ENCODE measurements at places on chromosomes 4 and X.

- DNase-seq = no peak
These were observed 27.0 kb upstream of the RAB28 start for GRCh38 chr4:13511101-13511500.

DNA sequence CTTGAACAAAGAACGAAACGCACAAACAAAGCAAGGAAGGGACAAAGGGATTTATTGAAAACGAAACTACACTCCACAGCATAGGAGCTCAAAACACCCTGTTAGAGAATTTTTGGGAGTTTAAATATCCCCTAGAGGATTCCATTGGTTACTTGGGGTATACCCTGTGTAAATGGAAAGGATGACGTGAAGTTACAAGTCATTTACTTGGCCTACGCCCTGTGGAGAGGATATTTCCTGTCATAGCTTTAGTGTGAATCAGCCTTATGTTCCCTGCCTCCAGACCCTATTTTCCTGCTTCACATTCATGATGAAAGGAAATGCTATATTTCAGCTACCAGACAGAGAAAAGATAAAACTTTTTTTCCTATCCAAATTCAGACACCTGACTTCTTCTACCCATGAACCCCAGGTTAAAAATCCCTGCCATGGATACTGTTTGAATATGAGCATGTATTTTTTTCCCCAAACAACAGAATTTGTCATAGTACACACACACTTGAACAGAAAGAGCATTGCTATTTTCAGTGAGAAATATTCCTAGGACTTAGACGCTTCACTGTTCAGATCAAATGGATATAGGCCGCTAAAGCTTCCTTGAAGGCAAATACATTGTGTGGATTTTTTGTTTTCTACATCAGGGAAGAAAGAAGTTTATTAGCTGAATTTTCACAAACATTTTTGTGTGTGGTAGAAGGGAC is 20.4 kb downstream of the PIN4 start:
- no peak for DNase-seq

DNA sequence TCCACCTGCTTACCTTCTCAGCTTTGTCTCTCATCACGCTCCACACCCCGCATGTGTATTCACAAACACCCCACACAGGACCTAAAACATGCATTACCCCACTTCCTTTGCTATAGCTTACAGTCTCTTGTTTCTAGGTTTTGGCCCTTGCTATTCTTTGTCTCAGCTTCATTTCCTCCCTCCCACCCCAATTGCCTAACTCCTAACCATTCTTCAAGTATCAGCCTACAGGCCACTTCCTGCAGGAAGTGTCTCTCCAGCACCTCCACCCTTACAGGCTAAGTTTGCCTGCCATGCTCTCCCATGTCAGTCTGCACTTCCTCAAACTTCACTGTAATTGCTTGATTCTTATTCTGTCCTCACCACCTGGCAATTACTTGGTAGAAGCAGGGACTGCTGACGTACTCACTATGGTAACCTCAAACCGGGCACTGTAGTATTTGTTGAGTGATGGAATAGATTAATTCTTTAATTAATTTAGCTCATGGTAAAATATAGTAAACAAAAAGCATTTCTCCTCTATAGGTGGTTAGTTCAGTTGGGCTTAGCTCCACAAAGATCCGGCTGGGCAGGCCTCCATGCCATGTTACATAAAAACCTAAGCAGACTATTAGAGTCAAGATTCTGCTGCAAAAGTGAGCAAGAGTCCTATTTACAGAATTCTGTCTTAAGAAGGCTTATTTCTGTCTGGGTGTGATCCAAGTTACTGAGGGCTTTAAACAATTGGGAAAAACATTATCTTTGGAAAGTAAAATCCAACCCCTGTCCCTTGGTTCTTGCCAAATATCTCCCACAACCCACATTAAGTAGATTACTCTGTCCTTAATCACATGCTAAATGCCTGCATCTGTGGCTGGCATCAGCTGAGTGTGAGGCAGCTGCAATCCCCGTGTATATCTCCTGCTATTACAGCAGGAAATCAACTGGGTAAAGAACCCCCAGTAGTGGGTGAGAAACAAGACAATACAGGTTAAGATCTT is 124.7 kb upstream of the CPEB2 start:
- no peak for DNase-seq

DNA sequence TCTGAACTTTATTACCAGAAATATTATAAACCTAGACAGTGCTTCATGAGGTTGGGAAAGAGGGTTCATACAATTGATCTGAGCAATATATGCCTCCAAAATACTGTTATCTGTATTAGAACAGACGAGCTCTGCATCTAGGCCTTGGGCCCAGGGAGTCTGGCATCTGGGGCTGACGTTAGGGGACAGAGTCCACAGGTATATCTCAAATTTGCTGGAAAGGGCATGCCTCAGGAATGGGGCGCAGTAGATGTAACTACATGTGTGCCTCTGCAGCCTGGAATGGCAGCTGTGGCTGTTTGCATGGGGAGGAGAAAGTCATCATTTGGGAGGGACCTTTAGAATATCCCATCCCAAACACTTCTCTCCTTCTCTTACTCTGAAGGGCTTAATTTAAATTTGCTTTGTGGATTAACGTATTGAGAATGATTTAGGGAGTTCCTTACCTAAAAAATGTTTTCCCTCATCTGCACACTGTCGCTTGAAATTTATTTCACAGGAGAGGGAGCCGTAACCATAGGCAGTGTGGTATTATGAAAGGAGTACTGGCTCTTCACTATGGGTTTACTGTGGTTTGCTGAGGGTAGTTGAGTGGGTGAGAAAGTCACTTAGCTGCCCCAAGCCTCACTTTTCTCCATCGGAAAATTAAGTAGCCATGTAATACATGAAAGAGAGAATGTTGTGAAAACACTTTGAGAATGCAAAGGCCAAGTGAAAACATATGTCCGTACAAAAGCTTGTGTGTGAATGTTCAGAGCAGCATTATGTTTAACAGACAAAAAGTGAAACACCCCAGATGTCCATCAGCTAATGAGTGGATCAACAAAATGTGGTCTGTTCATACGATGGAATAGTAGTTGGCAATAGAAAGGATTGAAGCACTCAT is 5.9 kb downstream of the ADD1 start:
- DNase-seq = no peak

GRCh38 chrX:100829730-100830129 is 9.5 kb downstream of the CSTF2 start:
- no peak for DNase-seq

DNA sequence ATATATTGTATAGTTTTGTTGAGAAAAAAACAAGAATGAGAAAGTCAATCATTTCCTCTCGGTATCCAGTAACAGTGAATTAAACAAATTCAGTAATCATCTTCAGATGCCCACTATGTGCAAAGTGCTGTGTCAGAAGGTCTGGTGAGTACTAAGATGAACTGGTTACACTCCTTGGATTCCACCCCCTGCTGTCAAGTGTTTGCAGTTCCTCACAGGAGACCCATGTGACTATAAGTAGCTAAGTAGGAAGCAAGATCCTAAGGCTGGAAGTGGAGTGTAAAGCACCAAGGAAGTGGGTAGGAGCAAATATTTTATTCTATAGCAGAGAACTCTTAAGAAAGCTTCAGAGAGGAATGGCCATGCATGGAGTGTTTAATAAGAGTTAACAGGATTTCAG is 73.6 kb downstream of the SNX25 start:
- no peak for DNase-seq

GRCh38 chr4:100317032-100317864 is 127.0 kb upstream of the DDIT4L start:
- DNase-seq = no peak

- DNase-seq = no peak
These were observed 10.0 kb downstream of the ELMOD2 start for GRCh38 chr4:140533951-140534480.

DNA sequence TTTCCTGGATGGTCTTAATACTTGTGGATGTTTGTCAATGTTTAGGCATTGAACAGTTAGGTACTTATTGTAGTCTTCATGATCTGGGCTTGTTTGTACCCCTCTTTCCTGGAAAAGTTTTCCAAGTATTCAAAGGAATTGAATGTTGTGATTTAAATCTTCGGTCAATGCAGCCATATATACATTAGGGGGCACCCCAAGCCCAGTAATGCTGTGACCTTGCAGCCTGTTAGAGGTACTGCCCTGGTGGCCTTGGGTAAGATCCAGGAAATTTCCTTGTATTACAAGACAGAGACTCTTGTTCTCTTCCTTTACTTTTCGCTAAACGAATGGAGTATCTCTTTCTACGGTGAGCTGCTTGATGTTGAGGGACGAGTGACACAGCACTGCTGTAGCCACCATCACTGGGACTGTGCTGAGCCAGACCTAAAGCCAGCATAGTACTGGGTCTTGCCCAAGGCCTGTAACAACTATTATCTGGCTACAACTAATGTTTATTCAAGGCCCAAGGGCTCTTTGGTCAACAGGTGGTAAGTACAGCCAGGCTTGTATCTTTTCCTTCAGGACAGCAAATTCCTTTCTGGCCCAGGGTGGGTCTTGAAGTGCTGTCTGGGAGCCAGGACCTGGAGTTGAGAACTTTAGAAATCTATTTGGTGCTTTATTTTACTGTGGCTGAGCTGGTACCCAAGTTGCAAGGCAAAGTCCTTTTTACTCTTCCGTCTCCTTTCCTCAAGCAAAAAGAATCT is 118.3 kb upstream of the ATOH1 start:
- DNase-seq = no peak

DNA sequence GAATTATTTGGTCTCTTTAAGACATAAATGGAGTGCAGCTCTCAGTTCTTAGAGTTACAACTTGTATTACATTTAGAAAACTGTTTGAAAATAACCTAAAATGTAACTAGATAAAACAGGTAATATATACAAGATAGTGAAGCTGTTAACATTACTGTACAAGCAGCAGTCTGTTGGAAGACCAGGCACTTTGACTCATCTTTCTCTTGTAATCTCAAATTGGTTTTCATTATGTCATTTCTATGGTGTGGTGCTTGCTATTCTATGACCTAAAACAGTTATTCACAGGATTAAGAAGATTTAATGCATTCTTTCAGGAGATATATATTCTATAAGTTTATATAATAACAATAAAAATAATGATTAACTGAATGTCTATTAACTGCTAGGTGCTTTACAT is 282.5 kb upstream of the PITX2 start:
- no peak for DNase-seq

Measured in T follicular helper cell (primary cell).